T-helper 9 cell (primary cell): ENCODE measurements at places on chromosomes 11 and 22.
A peak's percentile ranks its signal among the peaks of the same experiment; 100 is the strongest.

DNA sequence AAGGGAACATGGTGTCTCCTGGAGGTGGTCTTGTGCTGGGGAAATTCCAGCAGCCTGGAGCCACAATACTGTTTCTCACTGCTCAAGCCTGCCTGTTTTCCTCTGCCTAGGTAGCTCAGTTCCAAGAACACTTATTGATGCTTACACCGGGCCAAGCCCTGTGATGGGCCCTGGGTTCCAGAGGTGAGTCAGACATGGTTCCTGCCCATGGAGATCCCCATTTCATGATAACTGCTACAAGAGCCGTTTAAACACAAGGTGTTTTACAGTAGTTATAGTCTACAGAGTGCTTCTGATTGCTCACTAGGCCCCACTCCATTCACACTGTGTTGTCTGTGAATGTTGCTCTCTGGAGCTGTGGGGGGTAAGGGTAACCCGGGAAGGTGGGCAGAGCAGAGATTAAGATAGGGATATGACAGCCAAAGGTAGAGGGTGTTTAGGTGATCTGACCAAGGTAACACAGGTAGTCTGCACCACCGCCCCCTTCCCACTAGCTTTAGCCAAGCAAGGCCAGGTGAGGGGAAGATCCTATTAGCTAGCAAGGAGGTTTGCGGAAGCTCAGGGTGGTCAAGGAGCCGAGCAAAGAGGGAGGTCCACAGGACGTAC is 696 bp upstream of the MICAL2 start:
- no peak for DNase-seq

DNA sequence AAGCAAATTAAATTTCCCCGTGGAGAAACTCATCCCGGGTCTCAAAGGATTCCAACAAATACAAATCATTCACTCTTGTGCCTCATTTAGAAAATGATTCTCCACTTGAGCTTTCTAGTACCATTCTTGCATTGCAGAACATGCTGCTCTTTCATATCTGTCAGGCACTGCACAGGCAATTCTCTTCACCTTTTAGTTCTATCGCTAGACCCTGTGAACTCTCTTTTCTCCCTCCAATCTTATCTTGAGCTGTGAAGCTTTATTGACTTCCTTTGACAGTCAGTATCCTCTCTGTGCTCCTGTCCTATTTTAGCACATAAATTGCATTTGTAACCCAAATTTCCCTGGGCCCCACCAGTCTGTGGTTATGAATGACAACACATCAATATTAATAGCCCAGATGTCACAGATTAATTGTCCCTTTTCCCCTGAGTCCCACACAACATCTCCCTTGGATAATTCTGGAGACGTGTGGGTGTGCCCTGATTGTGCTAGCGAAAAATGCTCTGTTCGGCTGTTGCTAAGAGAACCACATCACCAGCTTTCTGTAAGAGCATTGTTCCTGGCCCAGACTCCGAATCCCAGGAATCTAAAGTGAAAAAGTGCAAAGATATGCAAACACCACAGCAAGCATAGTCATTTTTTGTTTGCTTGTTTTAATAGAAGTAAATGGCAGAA is 22.4 kb upstream of the SC5D start:
- no peak for DNase-seq

DNA sequence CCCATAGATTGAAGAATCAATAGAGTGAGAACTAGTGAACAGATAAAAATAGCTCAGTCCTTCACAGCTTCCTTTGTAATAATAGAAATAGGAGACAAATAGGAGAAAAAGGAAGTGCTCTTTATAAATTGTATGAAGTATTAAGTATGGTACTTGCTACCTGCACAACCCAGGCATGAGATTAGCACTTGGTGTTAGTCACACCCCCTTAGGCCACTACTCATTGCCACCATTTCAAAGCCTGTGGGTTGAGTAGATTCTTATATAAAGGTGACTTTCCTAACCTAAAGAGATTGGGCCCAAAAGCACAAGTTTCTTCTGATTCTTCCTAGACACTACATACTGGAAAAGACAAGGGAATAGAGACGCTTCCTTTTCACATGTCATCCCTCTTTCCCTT is 37.7 kb upstream of the ADORA2A start:
- DNase-seq, result no peak

DNA sequence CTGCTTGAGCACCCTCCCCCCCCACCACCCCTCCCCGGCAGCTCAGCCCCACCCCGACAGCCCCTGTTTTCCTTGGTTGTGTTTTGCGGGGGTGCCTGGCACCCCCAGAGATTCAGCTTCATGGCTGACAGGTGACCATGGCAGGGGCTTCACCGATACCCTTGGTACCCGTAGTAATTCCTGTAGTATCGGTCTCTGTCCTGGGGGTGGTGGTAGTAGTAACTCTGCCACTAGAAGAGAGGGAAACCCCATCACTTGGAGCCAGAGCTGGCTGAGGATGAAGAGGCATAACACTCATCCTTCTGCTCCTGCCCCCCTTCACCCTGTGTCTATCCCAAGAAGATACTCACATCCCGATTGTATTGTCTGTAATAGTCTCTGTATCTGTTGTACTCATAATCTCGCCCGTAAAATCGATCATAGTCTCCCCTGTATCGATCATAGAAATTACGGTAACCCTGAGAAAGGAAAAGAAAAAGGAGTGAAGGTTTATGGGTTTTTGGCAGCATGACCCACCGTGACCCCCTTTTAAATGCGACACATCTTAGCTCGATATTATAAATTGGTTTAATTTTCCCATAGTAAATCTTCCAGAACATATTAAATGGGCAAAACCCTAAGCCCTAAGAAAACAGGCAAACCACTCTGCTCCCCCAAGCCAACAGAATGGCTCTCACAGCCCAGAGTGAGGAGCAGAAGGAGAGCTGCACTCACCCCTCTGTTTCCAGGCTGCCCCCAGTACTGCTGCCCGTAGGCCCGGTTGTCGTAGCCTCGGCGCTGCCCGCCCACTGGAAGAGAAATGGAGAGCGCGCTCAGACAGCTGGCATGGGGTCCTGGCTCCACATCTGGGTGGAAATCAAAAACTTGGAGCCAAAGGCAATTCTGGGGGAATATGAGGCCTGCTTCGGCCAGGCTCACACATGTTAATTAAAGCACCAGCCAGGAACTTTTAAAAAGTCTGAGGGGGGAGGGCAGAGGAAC is 8.0 kb downstream of the GNG3 start:
- no peak for DNase-seq

DNA sequence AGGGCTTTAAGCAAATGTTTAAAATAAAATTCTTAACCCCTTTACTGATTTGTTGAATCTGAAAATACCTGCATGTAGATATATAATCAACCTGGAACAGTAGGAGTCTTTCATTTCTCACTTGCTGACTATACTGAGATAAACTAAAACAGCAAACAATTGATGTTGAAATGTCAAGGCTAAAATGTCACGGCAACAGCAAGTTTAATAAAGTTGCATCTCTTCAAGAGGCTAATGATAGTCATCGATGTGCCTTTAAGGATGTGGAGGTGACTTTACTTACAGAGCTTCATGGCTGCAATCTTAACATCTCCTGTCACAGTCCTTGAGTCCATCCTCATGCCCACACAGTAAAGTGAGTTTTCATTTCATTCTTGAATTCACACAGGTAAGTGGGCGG is 3.6 kb upstream of the PRRG4 start:
- no peak for DNase-seq

DNA sequence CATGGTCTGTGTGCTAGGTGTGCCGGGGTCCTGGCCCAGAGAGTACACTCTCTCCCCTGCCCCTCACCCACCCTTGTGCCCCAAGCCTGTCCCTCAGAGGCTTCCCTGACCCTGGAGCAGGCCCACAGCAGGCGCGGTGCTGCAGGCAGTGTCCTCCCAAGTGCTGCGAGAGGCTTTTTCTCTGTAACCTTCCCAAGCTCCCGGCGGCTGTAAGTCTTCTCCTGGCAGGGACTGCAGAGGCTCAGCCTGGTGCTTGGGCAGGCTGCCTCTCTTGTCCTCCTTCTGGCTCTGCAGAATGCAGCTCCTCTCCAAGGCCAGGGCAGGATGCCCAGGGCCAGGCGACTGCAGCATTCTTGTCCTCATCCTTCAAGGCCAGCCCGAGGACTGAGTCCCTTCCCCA is 15.9 kb downstream of the RFPL1 start:
- no peak for DNase-seq

DNA sequence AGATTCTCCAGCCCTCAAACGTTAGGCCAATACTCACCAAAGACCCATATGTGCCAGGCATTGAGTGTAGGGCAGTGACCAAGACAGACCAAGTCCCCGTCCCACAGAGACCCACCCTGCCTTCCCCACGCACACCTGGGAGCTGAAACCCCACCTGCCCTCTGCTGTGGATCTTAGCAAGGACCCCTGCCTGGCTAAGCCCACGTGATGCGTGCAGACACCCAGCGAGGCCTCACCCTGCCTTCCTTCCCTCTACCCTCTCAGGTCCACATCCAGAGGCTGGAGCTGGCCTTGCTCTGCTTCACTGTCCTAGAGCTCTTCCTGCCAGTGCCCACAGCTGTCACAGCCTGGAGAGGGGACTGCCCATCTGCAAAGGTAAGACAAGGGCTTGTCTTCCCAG is 10.2 kb downstream of the MS4A10 start:
- DNase-seq, result no peak

GRCh38 chr11:33040033-33040861 is 875 bp downstream of the TCP11L1 start:
- peak; percentile 13 for DNase-seq

DNA sequence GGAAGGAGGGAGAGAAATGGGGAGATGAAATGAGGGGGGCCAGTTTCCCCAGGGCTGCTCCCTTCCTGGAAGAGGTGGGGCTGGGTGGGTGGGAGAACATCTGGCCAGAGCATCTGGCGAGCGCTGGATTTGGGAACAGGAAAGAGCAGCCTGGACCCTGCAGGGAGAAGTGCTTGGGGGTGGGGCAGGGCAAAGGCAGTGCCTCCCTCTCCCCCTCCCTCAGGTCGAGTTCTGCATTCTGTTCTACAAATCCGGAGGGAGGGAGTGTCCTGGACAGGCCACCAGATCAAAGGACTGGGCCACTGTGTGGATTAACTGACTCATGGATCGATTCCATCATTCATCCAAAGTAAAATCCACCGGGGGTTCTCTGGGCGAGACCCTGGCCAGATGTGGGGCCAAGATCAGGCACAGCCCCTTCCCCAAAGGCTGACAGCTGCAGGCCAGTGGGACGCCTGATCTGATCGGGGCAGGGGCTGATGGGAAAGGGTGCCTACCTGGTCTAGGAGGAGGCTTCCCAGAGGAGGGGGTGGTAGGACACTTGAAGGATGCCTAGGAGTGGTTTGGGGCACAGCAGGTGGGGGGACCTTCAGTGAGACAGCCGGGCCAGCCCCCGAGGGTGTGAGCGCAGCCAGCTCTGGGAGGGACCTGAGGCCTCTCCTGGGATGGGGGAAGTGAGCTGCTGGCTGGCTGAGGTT is 57.5 kb downstream of the CACNA1I start:
- no peak for DNase-seq
